ENCODE measurements at places on chromosomes 4 and X. TPM values are rescaled to one million over a fixed set of nuclear protein-coding genes. Genes with fewer than 3 reads are reported as not detected.

FGFR3 gene
- 38.8 TPM for total RNA-seq

USP26 gene
- not detected for total RNA-seq

GBA3 gene
- 0.23 TPM for total RNA-seq

FAM47A gene
- total RNA-seq = not detected

NOP14 gene
- total RNA-seq = 9.2 TPM

MAOB gene
- total RNA-seq = 12.9 TPM

Data from diencephalon (tissue), 1 donor.